ENCODE measurements at places on chromosomes 11 and 22.

DNA sequence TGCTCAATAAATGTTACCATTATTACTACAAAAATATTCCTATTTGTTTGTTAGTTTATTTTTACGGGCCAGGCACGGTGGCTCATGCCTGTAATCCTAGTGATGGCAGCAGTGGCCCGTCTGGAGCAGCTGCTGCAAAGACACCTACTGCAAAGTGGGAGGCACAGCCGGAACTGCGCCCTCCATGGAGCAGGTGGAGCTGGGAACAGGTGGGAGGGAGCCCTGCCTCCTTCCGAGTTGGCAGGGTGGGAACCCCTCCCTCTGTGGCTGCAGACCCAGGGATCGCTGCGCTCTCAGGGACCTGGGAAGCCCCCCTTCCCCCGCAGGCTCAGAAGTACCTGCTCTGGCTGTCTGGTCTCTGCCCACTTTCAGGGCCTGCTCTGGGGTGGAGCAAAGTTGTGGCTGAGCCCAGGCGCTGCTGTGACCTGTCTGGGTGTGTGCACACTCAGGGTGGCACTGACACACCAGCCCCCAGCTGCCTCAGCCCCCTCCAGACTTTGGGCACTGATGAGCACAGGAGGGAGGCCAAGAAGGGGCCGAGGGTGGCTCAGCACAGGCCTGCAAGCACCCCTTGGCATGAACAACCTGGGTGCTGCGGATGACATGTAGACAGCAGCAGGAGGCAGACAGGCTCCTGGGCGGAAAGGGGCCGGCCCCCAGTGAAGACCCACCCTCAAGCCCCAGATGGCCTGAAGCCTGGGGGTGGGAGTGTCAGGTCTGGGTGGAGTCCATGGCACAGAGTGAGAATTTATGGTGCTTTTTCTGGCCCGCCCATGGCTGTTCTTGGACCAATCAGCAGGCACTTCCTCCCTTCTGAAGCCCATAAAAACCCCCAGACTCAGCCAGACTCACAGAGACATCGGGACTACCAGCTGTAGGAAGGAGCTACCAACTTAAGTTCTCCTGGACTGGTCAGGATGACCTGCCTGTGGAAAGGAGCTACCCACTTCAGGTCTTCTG lies 103.7 kb upstream of the CLMP start:
- DNase-seq: no peak

- no peak for DNase-seq
Measured at GRCh38 chr11:70671611-70672010, 273.3 kb downstream of the CTTN start.

- DNase-seq: no peak
Measured at GRCh38 chr11:34027516-34028408, 23.8 kb upstream of the CAPRIN1 start.

- DNase-seq: no peak
Measured at GRCh38 chr11:33266393-33267215, 9.4 kb downstream of the HIPK3 start.

DNA sequence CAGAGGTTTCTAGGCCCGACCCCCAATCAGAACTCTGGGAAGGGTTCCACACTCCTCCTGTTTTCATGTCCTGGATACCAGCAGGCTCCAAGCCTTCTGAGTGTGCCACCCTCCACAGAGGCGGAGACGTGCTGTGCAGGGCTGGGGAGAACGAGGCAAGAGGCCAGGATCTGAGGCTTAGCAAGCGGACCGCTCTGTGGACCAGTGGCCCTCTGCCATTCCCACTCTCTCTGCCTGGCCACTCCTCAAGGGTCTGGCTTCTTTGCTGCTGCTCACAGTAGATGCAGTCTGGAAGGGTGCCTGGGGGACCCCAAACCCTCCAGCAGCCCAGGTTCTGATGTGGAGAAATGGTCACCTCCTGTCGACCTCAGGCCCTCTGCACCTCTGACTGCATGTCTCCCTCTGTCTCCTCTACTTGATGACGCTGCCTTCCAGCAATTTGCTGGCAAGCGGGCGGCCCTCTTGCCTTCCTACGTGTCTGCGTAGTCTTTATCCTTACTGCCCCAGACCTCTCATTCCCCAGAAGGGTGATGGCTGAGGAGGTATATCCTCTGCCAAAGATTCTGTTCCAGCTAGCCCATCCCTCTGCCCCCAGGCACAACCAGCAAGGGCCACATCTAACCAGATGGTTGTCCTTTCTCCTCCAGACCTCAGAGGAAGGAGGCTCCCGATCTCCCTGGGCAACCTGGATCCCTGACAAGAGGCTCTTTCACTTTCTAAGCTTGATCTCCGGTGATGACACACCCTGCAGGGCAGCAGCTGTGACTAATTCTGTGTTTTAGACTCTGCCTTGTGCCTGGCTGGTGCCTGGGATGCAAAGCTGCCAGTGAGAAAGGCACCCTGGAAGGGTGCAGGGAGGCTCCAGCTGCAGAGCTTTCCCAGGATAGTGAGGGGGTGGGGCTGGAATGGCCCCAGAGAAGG lies 87.3 kb downstream of the NAT10 start:
- no peak for DNase-seq

DNA sequence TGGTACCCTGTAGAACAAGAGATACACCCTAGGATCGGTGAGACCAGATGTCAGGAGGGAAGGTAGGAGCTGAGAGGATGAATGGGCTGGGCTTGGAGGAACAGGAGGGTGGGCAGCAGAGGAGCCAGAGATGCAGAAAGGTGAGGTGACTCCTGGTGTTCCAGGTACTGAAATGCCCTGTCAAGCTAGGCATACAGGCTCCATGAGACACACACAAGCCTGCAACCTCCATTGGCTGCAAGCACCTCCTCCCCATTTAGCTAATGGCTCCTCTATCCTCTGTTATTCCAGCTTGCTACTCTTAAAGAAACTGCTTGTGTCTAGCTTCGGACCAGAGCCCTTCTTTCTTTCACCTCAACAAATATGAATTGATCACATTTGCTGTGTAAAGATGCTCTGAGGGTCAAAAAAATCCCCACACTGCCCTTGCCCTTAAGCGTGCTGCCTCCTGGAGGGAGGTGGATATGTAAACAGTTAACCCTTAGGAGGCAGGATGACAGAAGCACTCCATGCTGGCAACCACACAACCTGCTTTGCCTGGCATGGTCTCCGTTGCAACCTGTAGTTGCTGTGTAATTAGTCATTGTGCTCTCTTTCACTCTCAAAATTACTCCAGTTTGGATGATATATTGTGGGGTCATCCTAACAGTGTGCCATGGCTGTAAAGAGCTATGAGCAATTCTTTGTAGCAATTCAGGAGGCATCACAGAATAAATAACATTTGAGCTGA lies 156.0 kb downstream of the PKNOX2 start:
- DNase-seq: no peak

GRCh38 chr11:3830730-3831129 lies 10.0 kb downstream of the RHOG start:
- DNase-seq: no peak

DNA sequence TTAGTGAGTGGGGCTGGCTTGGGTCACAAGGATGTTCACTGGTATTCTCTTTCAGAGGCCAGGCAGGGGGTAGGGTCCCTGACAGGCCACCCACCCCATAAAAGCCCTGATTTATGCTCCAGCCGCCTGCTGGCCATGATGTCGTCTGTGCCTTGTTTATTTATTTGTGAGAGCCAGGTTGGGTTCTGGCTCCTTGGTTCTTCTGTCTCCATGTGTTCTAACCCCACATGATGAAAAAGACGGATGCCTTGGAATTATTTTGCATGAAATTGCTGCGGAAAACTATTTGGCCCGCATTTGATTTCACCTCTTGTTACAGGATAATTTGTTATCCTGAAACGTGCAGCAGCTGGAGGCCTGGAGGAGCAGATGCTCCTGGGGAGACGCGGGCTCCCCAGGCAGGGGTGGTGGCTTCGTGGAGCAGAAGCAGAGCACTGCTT lies 46.3 kb upstream of the WNT11 start:
- no peak for DNase-seq

DNA sequence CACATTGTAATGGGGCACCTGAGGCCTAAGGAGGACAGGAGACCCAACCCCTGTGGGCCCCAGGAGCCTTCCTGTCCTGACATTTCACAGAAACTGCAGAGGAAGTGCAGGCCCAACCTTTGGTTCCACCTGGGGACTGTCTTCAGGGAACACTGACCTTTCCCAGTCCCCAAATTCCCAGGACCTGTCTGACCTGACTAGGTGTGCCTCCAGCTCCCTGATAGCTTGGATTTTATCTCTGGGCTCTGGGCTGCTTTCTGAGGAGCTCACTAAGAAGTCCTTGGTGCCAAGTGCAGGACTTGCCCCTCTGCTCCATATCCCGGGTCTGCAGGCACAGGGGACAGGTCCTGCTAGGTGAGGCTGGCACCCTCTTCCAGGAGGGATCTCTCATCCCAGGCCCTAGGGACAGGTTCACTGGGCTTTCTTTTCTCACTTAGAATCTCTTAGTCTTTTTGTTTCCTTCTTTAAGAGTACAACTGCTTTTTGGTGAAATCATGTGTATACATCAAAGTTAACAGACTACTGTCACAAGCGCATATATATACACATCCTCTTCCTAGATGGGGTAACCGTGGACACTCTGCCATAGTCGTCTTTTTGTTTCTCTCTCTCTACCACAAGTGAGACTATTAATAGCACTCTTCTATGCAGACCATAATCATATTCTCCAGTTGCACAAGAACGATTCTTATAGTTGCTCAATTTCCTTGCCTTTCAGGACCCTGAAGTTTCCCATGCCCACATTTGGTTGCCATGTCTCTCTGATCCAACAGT lies 72.0 kb upstream of the IGLL5 start:
- no peak for DNase-seq

DNA sequence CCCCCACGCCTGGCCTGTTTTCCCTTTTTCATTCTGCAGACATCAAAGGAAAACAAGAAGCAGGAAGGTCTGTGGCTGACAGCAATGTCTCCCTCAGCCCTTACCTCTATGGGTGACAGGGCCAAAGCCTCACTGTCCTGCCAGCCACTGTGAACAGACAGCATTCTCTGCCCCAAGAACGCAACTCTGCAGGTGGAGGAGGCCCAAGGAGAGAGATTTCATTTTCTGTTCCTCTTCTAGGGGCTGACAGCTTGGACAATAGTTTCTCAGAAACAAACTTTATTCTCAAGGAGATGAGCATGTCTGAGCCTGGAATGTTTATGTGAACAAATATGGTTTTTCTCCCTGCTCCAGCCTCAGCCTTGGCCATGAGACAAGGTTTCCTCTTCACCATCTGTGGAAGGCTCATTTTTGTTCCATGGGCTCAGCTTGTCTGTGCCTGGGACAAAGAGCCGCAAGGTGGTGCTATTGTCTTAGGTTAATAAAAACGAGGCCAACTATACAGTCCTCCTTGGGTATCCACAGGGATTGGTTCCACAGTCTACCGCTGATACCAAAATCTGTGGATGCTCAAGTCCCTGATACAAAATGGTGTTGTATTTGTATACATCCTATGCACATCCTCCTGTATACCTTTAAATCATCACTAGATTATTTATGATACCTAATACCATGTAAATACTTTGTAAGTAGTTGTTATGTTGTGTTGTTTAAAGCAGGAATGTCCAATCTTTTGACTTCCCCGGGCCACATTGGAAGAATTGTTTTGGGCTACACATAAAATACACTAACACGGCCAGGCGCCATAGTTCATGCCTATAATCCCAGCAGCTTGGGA lies 5.8 kb downstream of the PIWIL3 start:
- DNase-seq: peak; percentile 39

- no peak for DNase-seq
Measured at GRCh38 chr11:126352934-126353801, 2.3 kb upstream of the ST3GAL4 start.

- no peak for DNase-seq
Measured at GRCh38 chr22:17191163-17191784, 28.0 kb downstream of the ADA2 start.

- DNase-seq: no peak
Measured at GRCh38 chr11:17541330-17541885, 2.8 kb downstream of the USH1C start.

DNA sequence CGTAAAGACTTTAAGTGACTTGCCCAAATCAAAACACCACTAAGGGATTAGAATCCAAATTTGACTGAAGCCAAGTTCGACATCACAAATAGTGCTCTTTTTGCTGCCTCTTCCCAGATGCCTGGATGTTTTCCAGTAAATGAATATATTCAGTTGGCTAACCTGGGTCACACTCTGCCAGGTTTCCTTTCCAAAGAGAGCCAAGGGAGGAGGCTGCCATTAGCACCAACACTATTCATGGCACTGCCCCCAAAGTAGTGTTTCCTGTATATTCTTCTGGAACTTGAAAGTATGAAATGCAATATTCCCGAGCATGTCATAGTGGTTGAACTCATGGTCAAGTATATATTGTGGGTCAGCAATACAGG lies 219.3 kb upstream of the UBASH3B start:
- DNase-seq: no peak

GRCh38 chr22:44431256-44431655 lies 66.8 kb downstream of the RTL6 start:
- no peak for DNase-seq

DNA sequence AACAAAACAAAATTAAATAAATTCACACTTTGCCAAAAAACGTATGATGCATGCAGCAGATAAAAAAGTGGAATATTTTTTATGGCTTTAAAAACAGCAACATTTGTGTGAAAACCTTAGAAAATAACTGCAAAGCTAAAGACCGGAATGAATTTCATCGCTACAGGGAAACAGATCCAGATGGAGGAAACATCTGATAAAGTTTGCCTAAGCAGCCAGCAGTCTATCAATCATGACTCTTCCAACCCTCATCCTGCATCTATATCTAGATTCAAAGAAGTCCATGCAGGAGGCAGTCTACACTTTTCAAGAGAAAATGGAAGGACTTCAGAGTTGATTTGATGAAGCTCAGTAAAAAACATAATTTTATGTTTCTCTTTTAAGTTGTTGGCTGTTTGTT lies 126.8 kb downstream of the SWAP70 start:
- no peak for DNase-seq

DNA sequence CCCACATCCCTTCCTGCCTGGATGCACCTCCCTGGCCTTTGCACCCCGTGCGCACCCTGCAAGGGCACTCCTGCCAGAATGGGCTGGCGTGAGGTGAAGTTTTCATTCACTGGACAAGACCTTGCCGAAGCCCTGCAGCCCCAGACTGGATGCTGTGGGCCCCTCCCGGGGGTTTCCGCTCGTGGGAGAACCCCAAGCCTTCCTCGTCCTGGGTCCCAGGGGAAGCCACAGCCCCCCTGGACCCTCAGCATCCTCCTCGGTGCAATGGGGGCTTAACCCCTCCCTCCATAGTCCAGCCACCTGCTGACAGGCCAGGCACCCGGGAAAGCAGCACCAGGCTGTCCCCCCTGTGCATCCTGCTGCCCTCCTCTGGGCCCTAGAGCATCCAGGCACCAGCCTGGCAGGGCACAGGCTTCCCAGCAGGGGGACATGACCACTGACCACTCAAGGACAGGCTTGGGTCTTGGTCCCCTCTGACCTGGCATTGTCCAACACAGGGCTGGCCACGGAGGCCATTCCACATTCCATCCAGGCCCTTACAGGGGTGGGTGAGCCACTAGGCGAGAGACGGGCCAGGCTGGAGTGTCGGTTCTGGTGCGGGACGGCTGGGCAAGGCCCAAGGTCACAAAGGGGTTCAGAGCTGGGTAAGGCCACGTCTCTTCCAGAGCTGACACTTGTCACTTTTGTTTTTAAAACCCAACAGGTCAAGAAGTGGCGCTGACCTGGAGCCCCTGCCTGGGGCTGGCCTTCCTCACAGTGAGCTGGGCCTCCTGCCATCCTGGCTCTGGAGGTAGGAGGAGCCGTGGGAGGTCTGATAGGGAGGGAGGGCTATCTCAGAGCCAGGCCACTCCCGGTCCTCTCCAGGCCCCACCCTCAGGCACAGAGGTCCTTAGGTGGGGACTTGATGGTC lies 41.5 kb upstream of the PPARA start:
- no peak for DNase-seq

- no peak for DNase-seq
Measured at GRCh38 chr11:67030976-67031375, 8.0 kb downstream of the SYT12 start.

Measured in activated T-cell treated with anti-CD3 and anti-CD28 coated beads for 24 hours (primary cell).